Fibroblast of lung (primary cell): ENCODE measurements at places on chromosomes 7 and 10. TPM values are rescaled to one million over a fixed set of nuclear protein-coding genes. Genes with fewer than 3 reads are reported as not detected.

PON1 gene
- not detected in 2 replicates for total RNA-seq

HIF1AN gene
- total RNA-seq, result 10.3 and 14.2 TPM in 2 replicates

ZDHHC16 gene
- 33.4 and 39.3 TPM in 2 replicates for total RNA-seq

MMD2 gene
- not detected in 2 replicates for total RNA-seq

EBLN1 gene
- not detected in 2 replicates for total RNA-seq

C10orf62 gene
- not detected in 2 replicates for total RNA-seq

SLF2 gene
- 32.5 and 34.9 TPM in 2 replicates for total RNA-seq

OR2A7 gene
- total RNA-seq, result 0.26 and 0.50 TPM in 2 replicates

NPFFR1 gene
- total RNA-seq, result under 0.01 TPM in 1 of 2 replicates, not detected in the other

UPK3BL2 gene
- 1.0 and 3.8 TPM in 2 replicates for total RNA-seq

FAM13C gene
- 3.9 and 5.9 TPM in 2 replicates for total RNA-seq

OGDH gene
- 40.8 and 69.2 TPM in 2 replicates for total RNA-seq

HOXA3 gene
- total RNA-seq, result 1.5 TPM in 2 replicates

MET gene
- 29.8 and 44.4 TPM in 2 replicates for total RNA-seq

CYP3A7 gene
- total RNA-seq, result 23.9 and 37.8 TPM in 2 replicates

LIPM gene
- total RNA-seq, result not detected in 2 replicates

OPN1SW gene
- total RNA-seq, result not detected in 2 replicates

FAM107B gene
- 18.0 and 36.0 TPM in 2 replicates for total RNA-seq

PSPH gene
- 61.1 and 74.3 TPM in 2 replicates for total RNA-seq

LRRC4 gene
- 0.26 and 0.33 TPM in 2 replicates for total RNA-seq

EBF3 gene
- total RNA-seq, result under 0.01 and 0.17 TPM in 2 replicates

CNPY1 gene
- not detected in 2 replicates for total RNA-seq

MYL10 gene
- not detected in 2 replicates for total RNA-seq

NME8 gene
- not detected in 2 replicates for total RNA-seq

COL26A1 gene
- not detected in 2 replicates for total RNA-seq

RBM28 gene
- total RNA-seq, result 9.5 and 11.2 TPM in 2 replicates

OPN4 gene
- not detected in 2 replicates for total RNA-seq

LOXL4 gene
- 52.6 and 73.0 TPM in 2 replicates for total RNA-seq
